ENCODE measurements at places on chromosomes 12 and 14.

- DNase-seq, result no peak
Measured at GRCh38 chr14:88289996-88290395, 33.1 kb downstream of the KCNK10 start.

- DNase-seq, result no peak
Measured at GRCh38 chr12:130879212-130879686, 7.4 kb downstream of the RAN start.

DNA sequence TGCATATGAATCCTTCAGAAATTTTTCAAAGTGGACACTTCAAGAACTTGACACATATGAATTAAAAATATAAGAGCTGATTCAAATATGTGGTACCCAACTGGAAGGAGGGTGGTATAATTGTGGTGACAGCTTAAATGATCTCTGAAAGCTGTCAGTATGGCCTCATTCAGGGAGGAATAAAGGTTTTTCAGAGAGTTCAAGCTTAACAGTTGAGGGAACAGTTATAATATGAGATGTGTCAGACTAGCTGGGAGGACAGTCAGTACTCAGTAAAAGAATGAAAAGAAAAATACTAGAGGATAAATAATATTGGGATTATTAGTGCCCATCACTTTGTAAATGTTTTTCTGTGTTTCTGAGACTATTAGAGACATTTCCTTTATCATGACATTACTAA lies 277.5 kb downstream of the RASSF9 start:
- DNase-seq, result no peak

DNA sequence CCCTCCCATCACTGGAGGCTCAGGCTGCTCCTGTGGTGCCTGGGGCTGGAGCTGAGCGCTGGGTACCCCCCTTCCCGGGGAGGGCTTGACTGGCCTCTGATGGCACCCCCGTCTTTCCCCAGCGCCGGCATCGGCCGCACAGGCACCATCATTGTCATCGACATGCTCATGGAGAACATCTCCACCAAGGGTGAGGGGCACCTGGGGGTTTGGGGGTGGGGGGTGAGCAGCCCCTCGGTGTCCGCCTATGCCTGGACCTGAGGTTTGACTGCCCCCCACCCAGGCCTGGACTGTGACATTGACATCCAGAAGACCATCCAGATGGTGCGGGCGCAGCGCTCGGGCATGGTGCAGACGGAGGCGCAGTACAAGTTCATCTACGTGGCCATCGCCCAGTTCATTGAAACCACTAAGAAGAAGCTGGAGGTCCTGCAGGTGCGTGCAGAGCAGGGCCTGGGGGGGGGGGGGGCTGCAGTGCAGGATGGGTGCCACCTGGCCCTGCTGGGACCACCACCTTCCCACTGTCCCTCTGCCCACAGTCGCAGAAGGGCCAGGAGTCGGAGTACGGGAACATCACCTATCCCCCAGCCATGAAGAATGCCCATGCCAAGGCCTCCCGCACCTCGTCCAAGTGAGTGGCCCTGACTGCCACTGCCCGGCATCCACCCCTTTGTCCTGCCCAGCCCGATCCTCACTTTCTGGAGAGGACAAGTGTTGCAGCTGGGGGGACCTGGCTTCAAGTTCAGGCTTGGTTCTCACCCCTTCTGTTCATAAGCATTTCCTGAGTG lies 8.8 kb downstream of the PTPN6 start:
- DNase-seq, result peak; percentile 34

GRCh38 chr12:1656902-1657301 lies 27.9 kb downstream of the WNT5B start:
- DNase-seq, result no peak
